GM04504 (cell line): ENCODE measurements at places on chromosomes 13 and 19.

DNA sequence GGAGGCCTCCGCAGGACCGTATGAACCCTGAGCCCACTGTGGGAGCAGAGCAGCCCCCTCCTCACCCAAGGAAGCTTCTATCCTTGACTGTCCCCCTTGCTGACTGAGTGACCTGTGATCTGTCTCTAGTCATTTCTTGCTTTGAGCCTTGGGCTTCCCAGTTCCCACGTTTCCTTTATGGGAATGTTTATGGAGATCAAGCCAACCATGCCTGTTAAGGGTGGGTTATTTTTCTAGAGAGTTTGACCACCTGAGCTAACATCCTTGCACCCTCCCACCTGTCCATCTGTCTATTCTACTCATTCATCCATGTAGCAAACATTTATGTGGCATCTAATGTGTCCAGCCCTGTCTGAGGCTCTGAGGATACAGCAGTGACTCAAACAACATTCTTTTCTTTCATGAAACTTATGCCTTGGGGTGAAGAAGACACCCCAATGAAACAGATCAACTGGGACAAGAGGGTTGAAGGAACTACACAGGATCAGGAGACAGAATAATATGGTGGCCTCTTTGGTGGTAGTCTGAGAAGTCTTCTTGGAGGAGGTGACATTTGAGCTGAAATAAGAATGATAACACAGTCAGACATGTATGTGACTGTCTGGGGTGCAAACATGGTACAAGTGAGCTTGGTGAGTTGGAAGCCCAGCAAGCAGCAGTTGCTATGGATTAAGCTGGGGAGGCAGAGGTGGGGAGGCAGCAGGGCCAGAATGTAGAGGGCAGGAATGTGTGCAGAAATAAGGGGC, 30.5 kb downstream of the CERS4 start:
- DNase-seq = no peak

- no peak for DNase-seq
Observed at GRCh38 chr19:18278521-18279265, 2.7 kb downstream of the JUND start.

DNA sequence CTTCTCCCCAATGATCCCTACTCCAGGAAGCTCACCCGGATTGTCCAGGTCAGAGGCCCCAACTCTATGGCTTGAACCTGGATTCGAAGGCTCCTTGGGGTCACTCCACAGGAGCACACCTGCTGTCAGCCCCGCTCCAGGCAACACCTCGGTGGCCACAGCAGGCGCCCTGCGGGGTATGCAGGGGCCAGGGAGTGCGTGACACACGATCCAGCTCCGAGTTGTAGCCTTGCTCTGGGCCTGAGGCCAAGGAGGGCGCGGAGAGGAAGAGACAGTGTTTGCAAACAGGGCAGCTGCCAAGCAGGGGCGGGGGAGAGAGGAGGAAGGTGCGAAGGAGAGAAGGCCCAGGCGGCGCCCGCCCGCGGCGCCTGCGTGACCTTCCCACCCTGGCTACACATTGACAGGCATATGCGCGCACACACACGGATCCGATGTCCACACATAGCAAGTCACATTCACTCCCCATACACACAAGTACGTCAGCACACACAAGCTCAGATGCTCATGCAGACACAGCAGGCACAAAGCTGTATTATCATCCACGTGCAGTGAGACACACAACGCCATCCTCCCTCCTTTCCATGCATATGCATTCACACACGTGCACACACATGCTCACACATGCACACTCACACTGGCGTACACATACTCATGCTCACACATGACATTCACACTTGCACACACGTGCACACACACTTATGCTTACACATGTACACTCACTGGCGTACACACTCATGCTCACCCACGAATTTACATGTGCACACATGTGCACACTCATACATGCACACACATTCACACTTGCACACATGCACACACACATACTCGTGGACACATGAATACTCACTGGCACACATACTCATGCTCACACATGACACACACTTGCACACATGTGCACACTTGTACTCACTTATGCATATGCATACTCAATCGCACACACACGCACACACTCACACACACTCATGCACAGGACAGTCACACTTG, 10.4 kb downstream of the SBK2 start:
- DNase-seq = no peak

- no peak for DNase-seq
Observed at GRCh38 chr13:113746143-113746525, 12.9 kb upstream of the TMEM255B start.

DNA sequence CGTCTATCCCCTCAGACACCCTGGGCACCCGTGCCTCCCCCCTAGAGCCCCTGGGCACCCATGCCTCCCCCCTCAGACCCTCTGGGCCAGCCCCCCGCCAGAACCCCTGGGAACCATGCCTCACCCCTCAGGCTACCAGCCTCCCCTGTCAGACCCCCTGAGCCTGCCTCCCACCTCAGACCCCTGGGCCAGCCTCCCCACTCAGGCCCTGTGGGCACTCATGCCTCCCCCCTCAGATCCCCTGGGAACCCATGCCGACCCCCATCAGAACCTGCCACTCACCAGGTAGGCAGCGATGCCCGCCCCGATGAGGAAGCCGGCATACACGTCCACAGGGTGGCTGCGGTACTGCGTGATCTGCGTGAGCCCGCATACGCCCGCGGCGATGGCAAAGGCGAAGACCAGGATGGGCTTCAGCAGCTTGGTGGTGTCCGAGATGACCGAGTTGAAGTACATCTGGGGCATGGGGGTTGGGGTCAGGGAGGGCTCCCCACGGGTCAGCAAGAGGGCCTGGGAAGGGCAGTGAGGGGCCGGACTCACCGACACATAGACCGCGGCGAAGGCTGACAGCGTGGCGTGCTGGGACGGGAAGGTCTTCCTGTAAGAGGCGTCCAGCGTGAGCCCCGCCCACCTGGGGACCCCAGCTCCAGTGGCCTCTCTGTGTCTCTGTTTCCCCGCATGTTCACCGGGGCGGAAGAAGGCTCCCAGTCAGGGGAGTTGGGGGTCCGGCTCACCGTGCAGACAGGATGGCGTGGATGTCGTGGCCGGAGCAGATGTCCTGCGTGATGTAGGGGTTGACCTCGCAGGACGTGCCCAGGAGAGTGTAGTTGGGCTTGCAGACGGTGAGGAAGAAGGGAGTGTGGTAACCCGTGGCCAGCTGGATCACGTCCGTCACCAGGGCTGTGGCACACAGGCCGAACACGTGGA, 7.3 kb downstream of the PLPPR3 start:
- no peak for DNase-seq

GRCh38 chr19:49148784-49149651, 6.2 kb downstream of the HRC start:
- DNase-seq = peak; percentile 76

DNA sequence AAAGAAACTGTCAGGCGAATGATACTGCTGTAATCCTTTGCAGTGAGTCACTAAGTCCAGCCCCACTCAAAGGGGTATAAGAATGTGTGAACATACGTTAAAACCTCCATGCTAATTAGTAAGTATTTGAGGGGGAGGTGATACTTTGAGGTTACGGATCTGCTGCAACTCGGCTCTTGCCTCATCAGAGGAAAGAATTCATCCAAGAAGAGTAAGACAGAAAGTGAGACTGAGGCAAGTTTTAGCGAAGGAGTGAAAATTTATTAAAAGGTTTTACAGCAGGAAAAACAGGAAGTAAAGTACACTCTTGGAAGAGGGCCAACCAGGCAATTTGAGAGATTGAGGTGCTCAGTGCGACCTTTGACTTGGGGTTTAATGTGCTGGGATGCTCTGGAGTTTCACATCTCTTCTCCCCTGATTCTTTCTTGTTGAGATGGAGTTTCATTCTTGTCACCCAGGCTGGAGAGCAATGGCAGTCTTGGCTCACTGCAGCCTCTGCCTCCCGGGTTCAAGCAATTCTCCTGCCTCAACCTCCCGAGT, 9.8 kb downstream of the CLEC4M start:
- no peak for DNase-seq

DNA sequence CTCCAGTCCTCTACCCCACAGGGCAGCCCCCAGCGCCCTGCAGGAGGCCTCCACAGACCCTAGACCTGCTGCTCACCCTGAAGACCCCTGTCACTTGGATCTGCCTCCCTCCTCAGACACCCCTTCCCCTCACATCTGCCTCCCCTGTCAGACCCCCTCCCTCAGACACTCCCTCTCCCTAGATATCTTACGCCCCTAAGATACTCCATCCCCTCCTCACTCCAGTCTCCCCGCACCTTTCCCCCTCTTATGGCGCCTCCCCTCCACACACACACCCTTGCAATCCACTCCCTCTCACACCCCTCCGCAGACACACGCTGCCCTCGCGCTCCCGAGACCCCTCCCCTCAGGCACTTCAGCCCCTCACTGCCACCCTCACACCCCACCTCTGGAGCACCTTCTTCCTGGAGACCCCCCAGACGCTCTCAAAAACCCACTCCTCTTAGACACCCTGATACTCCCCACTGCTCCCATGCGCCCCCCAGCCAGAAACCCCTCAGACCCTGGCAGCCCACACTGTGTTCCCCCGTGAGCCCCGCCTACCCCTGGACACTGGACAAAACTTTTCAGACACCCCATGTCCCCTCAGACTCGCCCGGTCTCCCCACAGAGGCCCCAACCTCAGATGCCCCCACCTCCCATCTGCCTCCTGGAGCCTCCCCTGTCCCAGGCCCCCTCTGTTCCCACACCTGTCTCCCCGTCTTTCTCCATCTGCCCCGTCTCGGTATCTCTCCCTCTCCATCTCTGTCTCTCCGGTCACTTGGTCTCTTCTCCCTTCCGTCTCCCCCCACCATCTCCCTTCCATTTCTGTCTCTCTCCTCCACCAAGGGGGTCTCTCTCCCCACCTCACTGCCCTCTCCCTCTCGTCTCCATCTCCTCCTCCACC, 14.5 kb downstream of the ERFL start:
- DNase-seq = no peak

GRCh38 chr13:100214886-100215285, 126.0 kb downstream of the PCCA start:
- DNase-seq = no peak

DNA sequence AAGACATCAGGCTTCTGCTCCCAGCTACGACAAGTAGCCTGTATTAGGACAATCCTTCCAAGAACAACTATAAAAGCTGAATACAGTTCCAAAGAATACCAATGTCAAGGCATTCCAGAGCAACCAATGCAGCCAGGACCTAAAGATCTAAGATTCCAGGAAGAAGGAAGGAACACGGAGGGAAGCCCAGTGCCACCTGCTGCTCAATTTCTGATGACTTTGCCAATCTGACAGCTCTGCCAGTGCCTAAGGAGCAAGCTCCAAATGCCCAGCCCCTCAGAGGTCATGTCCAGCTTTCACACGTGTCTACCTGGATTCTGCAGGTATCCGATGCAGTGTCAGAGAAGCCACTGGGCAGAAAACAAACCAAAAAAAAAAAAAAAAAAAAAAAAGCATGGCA, 164.4 kb downstream of the IRS2 start:
- DNase-seq = no peak

GRCh38 chr13:26406791-26407190, 150.7 kb upstream of the WASF3 start:
- no peak for DNase-seq
